ENCODE measurements at places on chromosomes 6 and 20.

DNA sequence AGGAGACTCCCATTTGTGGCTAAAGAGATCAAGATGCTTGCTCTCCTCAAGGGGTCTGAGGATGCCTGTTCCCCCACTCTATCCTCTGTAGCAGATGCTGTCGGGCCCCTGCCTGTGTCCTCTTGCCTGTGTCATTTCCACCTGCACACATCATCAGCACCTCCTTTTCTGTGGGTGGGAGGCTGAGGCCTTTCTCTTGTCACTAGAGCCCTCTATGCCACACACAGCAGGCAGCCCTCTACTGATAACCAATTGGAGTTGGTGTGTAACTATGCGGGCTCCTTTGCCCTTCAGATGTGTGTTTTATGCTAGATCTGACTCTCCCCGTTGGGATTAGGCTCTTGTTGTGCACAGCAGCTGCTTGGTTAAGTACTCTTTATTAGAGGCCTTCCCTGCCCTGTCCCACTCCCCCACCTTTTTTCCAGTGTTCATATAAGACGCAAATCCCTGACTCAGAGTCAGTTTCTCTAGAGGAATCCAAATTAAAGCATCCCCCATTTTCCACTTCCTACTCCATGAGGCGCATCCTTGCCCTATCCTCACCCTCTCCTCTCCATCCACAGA lies 7.7 kb downstream of the TREML2 start:
- no peak for DNase-seq

- no peak for DNase-seq
Measured at GRCh38 chr20:59788811-59789397, 144.5 kb downstream of the SYCP2 start.

DNA sequence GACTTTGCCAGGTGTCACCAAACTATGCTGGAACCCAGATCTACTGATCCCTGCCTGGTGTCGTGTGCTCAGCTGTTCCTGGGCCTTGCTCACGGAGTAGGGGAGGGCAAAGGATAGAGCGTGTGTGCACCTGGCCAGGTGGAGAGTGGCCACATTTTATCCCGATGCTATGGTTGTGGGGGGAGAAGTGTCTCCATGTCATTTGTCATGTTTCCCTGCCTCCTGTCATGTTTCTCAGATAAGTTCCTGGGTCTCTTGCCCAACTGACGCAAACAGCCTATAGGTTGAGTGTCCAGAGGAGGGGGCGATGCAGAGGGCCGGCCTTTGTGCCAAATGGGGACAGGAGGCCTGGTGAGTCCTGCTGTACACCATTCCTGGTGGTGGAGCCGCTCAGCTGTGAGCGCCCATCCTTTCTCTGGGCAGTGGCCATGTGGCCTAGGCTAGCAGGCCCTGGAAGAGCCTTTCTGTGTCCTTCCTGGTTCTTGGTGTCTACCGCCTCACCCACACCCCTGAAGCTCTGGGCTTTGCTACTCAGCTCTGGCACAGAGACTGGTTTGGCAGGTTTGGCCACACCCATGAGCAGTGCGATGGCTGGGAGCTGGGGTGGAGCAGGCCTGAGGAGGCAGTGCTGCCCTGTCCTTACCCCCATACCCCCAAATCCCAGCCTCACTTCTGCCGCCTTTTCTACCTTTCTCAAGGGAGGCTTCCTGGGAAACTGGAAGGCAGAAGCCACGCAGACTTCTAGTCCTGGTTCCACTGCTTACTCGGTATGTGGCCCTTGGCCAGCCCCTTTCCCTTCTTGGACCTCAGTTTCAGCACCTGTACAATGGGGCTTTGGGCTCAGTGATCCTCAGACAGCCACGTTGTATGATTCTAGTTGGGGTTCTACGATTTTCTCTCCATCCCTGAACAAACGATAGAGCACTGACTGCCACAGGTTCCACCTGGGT lies 32.3 kb upstream of the EPB41L1 start:
- DNase-seq: no peak

- no peak for DNase-seq
Measured at GRCh38 chr6:98828211-98828788, 6.1 kb upstream of the POU3F2 start.

GRCh38 chr6:75824160-75824559 lies 75.1 kb downstream of the MYO6 start:
- DNase-seq: peak; percentile 28

- DNase-seq: no peak
Measured at GRCh38 chr20:55216525-55217242, 741.3 kb downstream of the DOK5 start.

DNA sequence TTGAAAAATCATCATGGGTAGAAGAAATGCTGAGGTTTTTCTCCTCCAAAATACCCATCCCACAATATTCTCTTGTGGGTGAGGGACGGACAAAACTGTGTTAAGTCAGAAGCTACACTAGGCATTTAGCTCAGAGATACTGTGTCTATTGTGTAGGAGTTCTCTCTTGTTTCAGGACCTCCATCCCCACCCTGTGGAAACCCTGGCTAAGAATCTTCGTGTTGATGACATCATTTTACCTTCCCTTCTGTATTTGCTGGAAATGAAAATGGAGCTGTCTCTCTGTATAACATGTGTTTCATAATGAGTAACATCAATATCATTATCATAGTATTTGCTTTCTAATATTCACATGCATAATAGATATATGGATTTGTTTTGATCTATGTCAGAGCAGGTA lies 1193.0 kb upstream of the CITED2 start:
- no peak for DNase-seq

DNA sequence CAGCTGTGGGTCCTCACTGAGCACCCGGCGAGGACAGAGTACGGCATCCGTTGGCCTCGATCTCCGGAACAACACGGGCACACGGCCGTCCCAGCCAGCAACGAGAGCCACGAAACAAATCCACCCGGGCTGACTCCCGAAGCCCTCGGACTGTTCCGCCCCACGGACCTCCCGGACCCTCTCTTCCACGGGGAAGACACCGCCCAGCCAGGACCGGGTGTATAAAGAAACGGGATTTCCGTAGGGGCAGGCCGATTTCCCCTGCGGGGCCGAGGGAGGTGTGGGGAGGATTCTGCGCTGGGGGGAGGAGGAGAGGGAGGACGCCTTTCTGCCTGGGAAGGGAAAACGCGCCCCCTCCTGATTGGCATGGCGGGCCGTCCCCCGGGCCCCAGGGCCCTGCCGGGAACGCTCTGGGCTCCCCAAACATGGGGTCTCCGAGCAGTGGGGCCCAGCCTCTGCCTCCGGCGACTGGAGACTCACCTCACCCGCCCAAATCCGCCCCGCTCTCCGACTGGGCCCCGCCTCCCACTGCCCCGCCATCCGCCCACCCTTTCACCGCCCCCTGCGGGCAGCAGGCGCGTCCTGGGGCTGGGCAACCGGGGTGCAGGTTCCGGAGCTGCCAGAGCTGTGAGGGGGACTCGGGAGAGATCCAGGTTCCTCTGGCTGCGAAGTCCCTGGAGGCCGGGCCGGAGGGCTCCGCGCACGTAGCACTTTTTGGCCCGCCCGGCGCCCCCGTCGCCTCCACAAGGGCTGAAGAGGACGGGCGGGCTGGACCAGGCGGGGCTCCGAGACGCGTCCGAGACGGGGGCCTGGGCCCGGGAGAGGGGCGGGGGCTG lies 679 bp upstream of the PPDPF start:
- DNase-seq: peak; percentile 77

Measured in CD4-positive, alpha-beta T cell treated with Interleukin-17A for 1 hour (primary cell).